ENCODE measurements at places on chromosomes 2 and 18.

DNA sequence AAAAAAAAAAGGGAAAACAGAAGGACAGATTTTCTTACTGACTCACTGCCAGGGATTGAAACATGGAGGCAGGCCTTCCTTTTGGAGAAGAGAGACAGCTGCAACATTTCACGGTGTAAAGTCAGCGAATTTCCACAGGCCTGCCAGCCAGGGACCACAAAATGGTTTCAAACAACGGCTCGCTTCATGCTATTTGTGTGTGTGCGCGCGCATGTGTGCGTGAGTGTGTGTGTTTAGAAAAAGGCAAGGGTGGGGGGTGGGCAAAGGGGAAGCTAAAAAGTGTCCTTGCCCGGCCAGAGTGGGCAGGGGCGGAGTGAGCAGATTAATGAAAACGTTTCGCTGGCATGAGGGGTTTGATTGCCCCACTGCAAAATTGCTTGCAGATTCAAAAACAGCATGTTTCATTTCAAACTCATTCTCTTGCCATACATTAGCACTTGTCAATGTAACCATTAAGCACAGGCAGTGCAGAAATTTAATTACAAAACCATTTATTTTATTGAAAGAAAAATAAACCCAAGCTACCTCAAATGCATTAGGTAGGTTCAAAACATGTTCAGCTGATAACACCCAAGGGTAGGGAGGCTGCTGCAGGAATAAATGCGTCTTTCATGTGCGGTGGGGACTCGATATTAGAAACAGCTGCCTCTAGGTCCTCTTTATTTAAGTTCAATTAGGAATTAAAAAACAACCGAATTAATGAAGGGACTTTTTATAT, 182.1 kb upstream of the SIX2 start:
- DNase-seq, result no peak

GRCh38 chr2:174959787-174960186, 45.4 kb downstream of the CHN1 start:
- DNase-seq, result no peak

GRCh38 chr2:128139624-128140023, 48.6 kb downstream of the UGGT1 start:
- no peak for DNase-seq

- no peak for DNase-seq
Measured at GRCh38 chr2:176039375-176039774, 37.3 kb upstream of the LNPK start.

DNA sequence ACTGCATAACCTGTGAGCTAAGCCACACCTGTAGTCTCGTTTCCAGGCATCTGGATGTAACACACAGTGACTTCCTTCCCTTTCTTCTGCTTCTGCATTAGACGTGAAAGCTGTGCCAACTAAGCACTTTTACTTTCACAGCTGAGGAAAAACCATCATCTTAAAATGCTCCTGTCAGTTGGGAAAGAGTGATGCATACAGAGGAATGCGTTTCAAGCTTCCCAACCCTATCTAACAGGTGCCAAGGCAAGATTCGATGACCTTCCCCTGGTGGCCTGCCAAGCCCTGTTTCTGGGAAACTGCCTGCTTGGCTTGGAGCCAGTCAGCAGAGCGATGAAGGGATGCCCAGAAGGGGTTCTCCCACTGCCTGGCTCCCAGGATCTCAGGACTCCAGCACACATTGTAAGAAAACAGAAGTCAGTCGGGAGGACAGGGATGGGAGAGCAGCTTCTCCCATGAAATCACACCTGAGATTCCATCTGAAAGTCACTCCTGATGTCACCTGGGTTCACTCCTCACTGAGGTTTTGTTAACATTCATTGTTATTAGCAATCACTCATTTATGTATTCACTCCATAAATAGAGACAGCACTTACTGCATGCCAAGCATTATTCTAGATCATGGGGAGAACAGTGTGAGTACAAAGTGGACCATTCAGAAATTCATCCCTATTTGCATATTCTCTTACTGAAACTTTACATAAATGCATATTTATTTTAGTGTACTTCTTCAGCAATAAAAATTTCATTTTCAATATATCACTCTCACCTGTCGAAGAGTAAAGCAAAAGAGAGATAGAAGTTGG, 64.1 kb downstream of the DTNA start:
- no peak for DNase-seq

DNA sequence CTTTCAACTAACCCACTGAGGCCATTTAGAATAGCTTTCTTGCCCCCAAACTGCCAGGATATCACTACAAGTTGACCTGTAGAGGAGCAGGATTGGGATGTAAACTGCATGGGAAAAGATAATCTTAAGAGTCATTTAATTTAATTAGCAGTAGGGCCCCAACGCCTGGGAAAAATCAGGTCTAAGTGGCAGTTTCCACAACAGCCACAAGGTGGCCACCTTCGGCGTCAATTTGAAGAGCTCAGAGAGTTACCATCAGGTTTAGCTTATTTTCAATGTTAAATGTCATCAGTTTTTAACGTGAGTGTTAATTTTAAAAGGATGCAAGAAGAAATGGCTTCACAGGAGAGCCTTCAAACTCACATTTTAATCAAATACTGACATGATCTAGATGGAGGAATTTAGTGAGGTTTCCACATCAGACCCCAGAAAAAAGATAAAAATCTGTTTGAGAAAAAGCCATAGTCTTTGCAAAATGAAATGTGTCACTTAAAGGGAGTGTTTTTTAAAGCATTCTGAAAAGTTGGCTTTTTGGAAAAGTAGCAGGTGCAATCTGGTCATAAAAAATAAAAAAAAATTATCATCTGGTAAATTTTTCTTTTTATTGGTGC, 77.3 kb upstream of the UPP2 start:
- no peak for DNase-seq

DNA sequence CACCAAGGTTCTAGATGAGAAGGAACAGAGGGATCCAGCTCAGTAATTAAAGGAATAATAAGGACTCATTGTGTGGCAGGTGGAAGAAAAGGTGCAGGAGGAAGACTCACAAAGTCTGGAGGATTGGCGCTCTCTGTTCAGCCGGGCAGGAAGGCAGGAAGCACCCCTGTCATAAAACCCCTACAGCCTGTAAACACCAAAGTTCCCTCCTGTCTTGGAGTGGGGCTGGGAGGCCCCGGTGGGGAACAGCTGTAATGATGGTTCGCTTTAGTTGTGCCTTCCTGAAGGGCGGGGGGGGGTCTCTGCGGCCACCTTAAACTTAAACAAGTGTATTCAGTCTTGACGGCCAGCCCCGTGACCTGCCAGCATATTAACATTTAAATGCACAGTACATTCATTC, 84.3 kb downstream of the GBX2 start:
- DNase-seq, result no peak

DNA sequence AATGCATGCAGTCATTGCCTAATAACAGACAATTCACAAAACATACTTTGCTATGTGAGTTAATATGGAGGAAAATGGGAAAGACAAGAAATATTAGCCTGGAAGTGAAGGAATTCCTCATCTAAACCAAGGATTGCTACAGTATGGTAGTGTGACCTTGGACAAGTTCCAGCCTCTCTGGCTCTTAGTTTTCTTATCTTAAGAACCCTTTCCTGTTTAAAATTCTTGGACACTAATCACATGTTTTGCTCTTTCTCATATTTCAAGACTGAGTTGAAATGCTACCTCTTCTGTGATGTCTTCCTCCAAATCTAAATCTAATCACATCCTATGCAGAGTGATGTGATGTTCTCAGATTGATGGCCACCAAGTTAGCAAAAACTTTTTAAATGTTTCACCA, 20.8 kb upstream of the ADAM23 start:
- DNase-seq, result no peak

- DNase-seq, result no peak
Measured at GRCh38 chr18:68417166-68417799, 297.6 kb downstream of the TMX3 start.

DNA sequence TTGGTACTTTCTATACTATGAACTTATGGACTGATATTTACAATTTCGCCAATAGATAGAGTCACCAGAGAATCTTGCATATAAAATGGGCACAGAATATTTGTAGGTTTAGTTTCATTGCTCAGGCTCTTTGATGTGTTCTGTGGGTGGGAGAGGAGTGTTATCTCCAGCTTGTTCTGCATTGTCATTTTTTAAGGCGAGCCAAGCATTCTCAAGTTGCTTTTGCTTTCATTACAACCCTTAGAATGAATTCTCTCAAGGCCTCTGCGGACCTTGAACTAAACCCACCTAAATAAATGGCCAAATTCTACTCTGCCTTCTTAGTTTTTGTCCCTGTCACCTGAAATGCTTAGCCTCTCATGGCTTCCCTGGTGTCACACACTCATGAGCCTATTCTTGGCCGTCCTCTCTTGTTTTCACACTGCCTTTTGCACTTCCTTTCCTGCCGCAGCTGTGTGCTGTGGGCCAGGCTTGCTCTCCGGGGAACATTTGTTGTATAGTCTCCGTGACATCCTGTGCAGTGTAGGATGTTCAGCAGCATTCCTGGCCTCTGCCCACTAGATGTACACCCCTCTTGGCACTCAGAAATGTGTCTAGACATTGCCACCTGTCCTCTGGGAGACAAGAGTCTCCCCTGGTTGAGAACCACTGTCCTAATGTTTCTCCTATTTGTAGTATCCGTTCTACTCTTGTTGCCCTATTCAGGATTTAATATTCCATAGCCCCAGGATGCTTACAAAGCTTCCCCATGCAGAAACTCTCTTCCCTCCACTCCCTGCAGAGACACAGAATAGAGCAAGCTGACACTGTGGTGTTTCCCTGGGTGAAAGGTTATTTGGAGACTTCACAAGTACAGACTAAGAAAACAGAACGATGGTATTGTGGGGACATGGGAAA, 255.6 kb downstream of the PTPRM start:
- DNase-seq, result no peak

- DNase-seq, result no peak
Measured at GRCh38 chr2:69973335-69973735, 11.9 kb upstream of the ASPRV1 start.

GRCh38 chr18:63150942-63151421, 168.6 kb downstream of the BCL2 start:
- DNase-seq, result no peak

DNA sequence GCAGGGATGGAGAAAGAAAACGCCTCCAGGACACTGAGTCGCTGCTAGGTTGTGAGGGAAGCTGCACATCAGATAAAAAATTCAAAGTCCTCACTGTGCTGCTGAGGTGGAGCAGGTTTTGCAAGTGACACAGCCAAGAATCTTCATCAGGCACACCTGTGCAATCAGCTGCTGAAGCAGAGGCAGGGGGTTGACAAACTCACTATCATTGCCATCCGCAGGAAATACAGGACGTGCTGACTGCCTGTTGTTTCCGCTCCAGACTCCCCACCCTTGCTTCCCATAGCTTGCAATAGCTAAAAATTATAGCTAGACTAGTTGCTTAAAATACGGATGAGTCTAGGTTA, 147.8 kb upstream of the FHL2 start:
- no peak for DNase-seq

DNA sequence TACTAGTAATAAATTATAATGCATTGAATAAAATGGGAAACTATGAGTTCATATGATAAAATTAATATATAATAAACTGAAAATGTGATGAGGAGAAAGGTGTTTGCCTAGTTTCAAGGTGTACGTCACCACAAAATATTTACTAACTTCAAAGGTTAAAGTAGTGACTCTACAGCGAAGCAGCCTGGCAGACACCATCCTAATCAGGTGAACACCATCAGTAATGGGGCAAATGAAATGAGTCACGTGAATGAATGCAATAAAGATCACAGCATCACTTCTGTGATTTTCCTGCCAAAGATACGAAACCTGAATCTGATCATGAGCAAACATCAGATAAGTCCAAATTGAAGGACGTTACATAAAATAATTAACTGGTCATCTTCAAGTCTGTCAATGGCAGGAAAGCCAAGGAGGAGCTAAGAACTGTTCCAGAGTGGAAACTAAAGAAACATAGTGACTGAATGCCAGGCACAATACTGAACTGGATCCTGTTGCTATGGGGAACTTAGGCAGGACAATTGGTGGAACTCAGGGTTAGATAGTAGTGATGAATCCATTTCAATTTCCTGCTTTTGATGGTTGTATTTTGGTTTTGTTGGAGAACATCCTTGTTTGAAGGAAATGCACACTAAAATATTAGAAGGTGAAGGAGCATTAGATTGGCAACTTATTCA, 12.1 kb upstream of the NOSTRIN start:
- no peak for DNase-seq

GRCh38 chr2:9273486-9274130, 67.0 kb downstream of the ASAP2 start:
- no peak for DNase-seq

GRCh38 chr2:221437056-221437455, 135.0 kb downstream of the EPHA4 start:
- DNase-seq, result no peak

- DNase-seq, result no peak
Measured at GRCh38 chr2:88641330-88641729, 14.1 kb upstream of the EIF2AK3 start.

DNA sequence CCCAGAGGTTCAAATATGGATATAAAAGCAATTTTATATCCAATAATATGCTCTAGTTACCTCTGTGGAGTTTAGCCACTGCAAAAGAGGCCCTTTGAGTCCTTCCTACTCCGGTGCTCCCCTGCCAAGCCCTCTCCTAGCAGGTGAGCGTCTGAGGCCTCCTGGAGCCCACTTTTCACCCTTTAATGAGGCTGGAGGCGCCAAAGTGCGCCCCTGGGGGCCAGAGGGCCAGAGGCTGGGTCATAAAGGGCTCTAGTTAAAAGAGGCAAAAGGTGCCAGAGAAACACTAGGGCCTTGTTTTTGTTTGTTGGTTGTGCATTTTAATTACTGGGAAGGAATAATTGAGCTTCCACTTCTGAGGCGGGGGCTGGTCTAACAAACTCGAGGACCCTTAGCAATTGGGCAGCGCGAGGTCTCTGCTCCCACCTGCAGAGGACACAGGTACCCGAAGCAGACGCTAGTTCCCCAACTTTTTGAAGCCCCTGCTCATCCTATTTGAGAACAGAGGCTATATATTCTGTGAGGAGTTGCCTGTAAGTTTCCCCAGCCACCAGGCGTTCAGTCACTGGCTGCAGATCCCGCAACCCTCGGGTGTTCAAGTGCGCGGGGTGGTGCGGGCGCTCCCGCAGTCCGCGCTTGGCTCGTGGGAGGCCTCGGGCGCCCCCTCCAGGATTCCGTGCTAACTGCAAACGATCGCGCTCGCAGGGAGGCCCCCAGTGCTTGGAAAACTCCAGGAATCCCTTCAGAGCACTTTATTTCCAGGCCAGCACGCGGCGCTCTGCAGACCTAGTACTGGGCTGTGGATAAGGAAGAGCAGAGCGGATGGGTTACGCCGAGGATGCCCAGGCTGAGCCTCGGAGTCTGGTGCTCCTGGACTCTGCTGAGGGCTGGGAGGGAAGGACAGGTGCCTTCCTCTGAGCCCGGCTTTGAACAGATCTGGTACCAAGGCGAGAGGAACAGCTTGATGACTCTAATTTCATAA, 14.1 kb downstream of the MSGN1 start:
- no peak for DNase-seq
